A673 (cell line): ENCODE measurements at places on chromosomes 13 and 19. TPM values are rescaled to one million over a fixed set of nuclear protein-coding genes. Genes with fewer than 3 reads are reported as not detected.

GRCh38 chr13:33479105-33479504 is 193.6 kb upstream of the STARD13 start:
- DNase-seq = peak; percentile 71

CRX gene
- total RNA-seq = not detected in 2 replicates

- no peak for DNase-seq
Measured at GRCh38 chr13:37954191-37954590, 84.6 kb upstream of the TRPC4 start.

FCAR gene
- total RNA-seq = not detected in 2 replicates

CLDN10 gene
- total RNA-seq = 0.37 TPM in 1 of 2 replicates, not detected in the other

GRCh38 chr19:15014579-15014978 is 34.7 kb upstream of the CASP14 start:
- peak; percentile 13 for DNase-seq

DNA sequence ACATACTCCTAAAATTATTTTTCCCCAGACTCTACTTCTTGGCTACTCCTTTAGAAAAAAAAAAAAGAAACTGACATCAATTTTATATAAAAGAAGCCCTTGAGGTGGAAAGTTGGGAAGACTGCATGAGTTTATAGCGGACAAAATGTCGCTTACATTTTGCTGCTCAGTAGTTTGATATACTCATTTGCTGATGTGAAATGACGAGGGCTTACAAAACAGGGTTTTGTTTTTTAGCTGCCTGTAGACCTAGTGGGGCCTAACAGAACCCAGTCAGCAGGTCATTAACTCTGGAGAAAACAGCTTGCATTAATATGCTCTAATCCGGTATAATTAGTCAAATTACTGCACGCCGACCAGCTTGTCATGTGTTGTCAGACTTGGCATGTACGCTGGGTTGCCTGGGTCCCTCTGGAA is 37.6 kb upstream of the MAB21L1 start:
- DNase-seq = no peak

DNA sequence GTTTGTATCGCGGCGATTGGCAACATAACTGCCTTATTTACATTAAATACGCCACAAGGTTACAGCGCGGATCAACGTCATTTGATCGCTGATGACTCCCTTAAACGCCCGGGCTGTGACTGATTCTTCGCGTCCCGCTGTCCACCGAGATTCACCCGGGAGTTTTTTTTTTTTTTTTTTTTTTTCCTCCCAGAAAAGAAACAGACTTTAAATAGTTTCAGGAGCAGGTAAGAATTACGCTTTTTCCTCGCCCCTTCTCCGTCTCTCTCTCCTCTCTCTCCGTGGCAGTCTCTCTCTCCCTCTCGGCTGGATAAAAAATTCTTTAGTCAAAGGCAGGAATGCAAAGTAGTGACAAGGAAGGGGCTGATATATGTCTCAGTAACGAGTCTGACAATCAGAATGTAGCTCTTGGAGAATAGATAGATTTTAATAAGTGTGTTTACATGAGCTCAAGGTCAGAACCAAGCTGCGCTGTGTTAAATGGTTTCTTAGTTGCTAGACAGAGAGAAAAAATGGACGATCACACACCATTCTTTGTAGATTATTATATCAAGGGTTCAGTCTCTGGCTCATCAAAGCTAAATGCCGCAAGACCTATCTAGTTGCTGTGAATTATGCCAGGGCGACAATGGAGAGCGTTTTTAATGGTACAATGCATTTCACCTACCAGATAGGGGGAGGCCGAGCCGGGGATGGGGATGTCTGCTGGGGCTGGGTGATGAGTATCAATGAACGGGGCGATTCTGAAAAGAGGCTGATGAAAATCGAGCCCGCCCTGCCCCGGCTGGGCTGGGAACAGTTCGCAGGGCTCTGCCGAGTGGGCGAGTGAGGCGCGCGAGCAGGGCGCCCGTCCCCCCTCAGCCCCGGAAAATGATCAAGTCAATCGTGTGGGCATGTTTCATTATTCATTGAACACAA is 147.2 kb upstream of the ZNF536 start:
- DNase-seq = peak; percentile 43

DNA sequence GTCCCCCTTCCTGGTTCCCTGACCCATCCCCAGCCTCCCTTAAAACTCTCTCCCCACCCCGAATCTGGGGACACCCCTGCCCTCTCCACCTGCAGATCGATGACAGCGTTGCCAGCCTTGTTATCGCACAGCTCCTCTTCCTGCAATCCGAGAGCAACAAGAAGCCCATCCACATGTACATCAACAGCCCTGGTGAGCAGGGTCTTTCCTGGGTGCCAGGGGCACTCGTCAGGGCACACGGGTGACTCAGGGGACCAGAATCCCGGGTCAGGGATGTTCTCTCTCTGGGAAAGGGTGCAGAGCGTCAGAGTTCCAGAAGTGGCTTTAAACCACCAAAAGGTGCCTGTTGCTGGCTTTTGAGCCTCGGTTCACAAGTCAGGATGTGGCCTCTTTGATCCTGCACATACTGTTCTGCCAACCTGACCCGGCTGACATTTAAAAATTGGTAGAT is 1.0 kb downstream of the CLPP start:
- no peak for DNase-seq

SIGLEC14 gene
- total RNA-seq = not detected in 2 replicates

- DNase-seq = no peak
Measured at GRCh38 chr13:112229445-112229844, 146.7 kb upstream of the SPACA7 start.

DNA sequence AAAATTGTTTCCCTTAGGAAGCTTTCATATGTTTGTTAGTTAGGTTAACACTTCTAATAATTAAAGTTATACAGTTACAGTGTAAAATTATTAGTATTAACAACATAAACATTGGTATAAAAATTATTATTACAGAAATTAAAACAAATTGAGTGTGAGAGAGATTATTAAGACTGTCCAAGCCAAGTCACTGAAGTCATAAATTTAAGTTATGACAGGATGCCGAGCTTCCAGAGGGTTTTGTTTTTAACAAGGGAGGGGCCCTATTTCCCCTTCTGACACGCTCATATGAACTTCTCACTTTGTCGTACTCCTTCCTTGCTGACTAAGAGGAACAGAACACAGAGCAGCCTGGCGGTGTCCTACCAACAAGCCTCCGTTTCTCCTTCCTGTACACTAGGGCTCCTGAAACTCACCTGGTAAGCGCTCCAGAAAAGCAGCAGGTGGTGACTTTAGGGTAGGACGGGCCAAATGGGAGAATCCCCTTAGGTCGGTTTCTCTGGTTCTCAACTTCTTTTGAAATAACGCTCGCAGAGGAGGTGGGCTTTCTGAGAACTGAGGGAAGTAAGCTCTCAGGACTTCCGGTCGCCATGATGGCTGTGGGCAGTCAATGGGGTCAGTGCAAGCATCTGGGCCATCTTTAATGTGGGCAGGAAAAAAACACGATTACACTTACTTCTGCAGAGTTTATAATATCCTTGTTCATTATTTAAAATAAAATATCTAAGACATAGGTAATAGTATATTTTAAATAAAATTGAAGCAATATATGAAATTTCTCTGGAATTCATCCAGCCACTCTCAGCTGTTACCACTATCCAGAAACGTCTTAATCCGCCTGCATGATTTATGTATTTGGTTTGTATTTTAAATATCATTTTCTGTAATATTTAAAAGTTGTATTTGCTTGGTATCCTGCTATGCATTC is at the start of gene CARD8:
TSS of gene CARD8 (minus strand) at position 537 of the 928 bp plus-strand sequence. CDS start 14,892 bp downstream, outside the sequence.
- peak; percentile 94 for DNase-seq

DNA sequence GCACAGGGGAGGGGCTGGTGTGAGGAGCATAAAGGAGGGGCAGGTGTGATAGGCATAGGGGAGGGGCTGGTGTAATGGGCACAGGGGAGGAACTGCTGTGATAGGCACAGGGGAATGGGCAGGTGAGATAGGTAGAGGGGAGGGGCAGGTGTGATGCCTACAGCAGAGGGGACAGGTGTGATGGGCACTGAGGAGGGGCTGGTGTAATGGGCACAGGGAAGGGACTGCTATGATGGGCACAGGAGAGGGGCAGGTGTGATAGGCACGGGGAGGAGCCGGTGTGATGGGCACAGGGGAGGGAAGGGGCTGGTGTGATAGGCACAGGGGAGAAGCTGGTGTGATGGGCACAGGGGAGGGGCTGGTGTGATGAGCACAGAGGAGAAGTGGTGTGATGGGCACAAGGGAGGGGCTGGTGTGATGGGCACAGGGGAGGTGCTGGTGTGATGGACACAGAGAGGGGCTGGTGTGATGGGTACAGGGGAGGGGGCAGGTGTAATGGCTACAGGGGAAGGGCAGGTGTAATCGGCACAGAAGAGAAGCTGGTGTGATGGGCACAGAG is 39.5 kb upstream of the POP4 start:
- no peak for DNase-seq

DNA sequence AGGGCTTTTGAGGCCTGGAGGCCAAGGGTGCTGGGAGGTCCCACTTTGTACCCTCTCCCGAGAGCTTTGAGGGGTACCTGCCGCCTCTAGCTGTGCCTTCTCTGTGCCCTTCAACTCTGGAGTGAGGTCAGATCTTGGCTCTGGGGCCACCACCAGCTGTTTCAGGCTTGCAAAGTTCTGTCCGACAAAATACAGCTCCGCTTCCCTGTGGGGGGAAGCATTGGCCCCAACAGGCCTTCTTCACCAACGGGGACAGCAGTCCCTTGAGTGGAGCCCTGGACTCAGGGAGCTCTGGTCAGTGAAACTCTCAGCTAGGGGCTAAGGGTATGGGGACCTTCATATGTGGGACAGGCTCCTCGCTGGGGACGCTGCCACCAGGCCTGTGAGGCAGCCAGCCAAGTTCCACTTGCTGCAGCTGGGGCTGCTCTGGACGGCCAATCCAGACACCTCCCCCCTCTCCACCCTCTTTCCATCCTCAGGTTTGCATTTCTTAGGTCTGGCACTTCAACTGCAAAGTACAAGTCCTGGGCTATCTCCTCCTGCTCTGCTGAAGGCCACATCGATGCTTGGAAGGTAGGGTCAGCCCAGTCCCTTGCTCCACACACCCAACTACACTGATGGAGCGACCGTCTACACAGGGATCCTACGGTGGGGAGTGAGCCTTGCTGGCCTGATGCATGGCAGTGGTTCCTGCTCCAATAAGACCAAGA is 46.8 kb downstream of the C13orf46 start:
- DNase-seq = no peak

DNA sequence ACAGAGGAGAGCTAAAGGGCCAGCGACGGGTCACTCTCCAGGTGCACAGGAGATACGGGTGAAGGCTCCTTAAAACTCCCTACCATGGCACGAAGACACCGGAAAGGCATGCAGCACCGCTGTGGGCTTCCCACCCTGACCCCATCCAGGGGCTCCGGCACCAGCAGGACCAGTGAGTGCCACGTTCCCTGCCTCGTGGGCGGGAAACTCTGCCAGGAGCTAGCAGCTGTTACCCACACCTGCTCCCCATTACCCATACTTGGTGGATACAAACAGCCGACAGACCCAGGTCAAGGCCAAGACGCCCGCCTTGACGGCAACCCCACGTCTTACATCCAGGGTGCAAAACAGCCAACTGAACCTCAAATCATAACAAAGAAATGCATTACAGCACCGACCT is 56.7 kb downstream of the GNG7 start:
- DNase-seq = no peak

DNA sequence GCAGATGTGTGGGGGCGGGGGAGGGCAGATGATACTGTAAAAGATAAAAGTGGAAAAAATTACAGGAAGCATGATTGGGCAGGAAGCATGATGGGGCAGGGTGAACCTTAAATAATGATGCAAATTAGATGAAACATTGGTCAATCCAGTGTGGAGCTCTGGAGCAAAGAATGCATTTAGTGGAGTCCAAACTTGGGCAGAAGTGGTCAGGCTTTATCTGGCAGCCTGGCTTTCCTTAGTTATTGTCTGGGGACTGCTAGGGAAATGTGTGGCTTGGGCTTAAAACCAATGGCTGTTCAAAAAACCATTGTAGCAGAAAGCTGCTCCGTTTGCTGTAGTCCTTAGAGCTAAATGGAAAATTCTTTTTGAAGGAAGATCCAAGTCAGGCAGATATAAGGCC is 1077.3 kb upstream of the MIR17HG start:
- no peak for DNase-seq

- DNase-seq = no peak
Measured at GRCh38 chr19:33278403-33279269, 23.7 kb downstream of the CEBPA start.

DNA sequence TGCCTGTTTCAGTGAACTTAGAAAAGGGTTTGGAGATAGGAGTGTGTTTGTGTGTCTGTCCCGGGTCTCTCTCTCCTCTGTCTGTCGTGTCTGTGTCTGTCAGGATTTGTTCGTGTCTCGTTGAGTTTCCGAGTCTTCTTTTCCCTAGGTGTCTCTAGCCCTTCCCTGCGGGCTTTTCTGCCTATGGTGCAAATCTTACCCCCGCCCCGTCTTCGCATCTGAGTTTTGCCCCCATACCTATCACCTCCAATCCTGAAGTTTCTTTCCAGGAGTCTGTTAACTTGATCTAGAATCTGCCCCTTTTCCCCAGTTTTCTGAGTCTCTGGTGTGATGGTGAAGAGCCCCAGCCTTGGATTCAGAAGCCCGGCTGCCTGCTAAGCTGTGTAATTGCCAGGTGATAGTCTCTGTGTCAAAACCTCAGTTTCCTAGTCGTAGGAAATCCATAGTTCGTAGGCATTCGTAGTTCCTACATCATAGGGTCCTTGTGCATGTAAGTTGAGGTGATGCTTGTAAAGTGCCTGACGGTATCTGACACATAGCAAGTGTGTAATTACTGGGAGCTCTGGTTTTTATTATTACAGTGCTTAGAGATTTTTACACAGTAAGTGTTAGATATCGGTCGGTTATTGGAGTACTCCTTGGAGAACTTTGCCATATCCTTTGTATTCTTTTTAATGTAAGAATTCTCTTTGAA is 782 bp downstream of the EPN1 start:
- no peak for DNase-seq

- no peak for DNase-seq
Measured at GRCh38 chr19:22620401-22620800, 13.7 kb upstream of the ZNF492 start.

ENOX1 gene
- total RNA-seq = 4.4 and 4.5 TPM in 2 replicates

GRCh38 chr13:47413112-47413511 is 516.3 kb upstream of the HTR2A start:
- no peak for DNase-seq

PSG1 gene
- total RNA-seq = not detected in 2 replicates

DNA sequence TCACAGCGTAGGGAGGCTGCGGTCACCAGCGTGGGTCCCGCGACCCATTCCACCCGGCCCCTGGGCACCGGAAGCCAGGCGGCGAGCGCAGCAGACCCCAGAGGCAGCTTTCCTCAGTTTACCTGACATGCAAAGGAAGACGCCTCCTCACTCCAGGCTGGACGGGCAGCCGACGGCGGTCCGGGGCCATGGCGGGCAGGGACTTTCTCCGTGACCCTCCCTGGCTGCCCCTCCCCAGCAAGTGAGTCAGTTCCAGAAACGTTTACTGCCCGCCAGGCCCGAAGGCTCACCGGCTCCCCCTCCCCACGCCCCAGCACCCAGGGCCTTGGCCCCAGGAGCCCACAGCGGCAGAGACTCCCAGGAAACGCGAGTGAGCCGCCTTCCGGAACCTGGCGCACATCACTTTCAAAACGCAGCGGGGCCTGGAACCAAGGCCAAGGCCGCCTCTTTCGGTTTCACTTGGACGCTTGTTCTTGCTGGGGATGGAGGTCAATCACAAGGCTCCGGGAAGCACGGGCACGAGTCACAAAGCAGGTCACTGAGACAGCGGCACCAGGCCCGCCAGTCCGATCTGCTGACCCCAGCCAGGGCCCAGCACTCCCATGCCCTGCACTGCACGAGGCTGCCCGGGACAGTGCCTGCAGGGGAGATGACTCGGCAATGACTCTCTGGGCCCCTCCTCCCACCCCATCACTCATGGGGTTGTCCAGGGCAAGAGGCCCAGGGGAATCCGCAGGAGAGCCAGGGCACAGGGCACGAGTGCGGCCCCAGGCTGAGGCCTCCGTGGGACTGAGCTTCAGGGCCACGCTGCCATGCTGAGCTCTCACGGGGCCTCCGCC is 5.3 kb downstream of the SBNO2 start:
- DNase-seq = no peak

FAM216B gene
- total RNA-seq = not detected in 2 replicates

STK11 gene
- 64.9 and 73.2 TPM in 2 replicates for total RNA-seq
